ENCODE measurements at places on chromosomes 6 and 20.
A peak's percentile ranks its signal among the peaks of the same experiment; 100 is the strongest.

GRCh38 chr20:62030357-62030756 is 35.3 kb downstream of the TAF4 start:
- DNase-seq = no peak

DNA sequence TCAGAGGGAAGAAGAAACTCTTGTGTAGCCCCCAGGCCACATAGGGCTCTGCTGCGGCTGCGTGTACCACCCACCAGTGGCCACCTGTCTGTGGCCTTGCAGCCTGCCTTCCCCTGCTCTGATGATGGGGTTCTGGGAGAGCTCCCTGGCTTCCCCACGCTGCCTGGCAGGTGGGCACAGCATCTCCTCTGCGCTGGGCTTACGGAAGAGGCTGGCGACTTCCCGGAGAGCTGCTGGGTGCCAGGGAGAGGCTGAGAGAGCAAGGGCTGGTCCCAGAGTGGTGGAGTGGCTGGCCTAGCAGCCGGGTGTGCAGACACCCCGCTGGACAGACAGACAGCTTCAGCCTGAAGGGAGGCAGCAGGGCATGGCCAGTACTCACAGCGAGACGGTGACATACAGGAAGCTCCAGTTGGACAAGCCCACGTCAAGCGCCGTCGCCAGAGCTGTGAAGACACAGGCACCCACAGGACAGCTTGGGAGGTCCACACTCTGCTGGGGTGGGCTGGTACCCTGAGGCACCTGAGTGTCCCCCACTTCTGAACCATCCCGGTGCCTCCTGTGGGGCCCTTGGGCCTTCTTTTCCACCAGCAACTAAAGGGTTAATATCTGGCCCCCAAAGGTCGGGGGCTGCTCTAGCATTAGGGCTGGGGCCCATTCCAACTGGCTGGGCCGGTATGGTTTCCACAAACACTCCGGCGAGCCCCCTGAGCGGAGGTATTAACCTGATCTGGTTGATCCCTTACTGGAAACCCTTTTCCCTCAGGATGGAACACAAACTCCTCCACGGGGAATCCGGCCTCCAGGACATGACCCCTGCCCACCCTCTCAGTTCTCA is 48.1 kb upstream of the CDH22 start:
- DNase-seq = no peak

DNA sequence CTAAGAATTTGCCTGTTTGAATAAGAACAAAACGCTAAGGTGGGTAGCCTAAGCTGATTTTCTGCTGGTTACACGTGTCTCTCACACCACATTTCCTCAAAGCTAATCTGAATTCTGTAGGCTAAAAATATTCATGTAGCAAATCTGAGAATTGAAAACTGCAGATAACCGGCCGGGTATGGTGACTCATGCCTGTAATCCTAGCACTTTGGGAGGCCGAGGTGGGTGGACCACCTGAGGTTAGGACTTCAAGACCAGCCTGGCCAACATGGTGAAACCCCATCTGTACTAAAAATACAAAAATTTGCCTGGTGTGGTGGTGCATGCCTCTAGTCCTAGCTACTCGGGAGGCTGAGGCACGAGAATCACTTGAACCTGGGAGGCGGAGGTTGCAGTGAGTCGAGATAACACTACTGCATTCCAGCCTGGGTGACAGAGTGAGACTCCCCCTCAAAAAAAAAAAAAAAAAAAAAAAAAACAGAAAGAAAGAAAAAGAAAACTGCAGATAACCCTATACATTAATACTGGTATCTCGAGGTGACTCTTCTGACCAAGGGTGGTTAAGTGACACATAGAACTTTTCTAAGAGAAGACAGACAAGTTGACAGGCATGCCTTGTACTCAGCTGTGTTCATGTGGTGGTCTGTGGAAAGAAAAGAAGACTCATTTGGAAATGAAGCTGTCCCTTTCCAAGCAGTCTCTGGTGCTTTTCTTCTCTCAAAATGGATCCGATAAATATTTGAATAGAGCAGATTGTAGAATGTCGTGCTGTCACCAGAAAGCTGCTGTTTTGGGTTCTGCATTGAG is 24.7 kb upstream of the ASXL1 start:
- DNase-seq = no peak

DNA sequence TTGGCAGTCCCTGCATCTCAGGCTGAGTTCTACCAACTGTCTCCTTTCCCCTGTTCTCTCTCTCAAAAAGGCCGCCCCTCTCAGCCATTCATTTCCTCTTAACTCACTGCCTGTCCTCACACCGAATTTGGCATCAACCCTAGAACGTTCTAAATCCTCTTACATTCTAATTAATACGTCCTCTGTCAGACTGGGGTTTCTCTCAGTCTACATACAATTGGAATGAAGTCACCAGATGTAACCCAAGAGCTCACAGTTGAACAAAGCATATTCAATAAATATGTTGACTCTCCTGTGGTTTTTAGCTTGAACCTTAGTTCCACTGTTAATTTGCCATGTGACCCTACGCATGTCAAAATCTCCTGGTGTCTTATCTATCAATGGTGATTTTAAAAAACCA is 269.6 kb downstream of the CLIC5 start:
- no peak for DNase-seq

DNA sequence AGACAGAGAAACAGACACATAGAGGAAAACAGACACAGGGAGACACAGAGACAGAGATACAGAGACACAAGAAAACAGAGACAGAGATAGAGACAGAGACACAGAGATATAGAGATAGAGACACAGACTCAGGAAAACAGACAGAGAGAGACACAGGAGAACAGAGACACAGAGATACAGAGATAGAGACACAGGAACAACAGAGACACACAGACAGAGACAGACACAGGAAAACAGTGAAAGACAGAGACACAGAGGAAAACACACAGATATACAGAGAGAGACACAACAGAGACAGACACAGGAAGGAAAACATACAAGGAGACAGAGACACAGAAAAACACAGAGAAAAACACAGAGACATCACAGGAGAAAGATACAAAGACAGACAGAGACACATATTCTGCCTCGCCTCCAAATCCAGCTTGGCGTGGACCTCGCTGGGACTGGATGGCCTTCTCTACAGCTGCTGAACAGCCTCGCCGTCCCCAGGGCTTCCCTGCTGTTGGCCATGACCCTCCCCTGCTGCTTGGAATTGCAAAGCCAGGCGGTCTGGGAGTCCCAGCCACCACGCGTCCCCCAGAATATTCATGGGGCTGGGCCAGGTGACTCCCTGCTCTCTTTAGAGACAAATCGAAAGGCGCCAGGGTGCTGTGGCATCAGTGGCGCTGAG is 36.8 kb downstream of the NTSR1 start:
- DNase-seq = no peak

DNA sequence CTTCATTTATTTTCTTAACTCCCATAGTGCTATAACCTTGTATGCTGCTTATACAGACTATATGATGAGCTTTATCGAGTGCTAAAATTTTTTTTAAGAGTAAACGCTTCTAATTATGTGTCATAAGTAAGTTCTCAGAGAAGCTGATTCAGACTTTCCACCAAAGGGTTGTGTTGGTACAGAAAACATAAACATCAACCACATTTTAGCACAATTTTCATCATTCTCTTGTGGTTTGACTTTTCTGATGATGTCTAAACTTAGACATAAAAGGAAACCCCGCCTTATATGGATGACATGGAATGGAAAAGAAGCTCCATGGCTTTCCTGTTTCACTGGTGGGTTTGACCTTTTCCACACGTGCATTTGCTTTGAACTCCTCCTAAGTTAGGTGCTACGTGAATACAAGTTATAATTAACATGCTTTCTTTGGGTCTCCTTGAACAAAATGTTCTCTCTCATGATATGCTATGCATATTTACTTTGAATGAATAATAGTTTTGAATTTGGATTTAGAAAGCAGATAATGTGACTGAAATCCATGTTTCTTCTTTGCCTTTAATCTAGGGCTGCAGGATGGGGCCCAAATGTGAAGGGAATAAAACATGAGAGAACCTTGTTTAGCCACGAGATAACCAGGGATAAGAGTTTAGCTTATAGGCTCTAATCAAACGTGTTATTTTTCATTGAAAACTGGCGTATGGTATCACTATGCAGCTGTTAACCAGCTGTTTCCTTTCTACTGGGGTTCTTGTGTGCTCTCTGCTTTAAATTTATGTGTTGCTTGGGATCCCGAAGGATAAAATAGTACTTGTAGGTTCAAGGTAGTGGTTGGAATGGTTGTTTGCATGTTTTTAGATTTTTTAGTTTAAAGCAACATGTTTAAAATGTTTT is 127.1 kb upstream of the AHI1 start:
- no peak for DNase-seq

DNA sequence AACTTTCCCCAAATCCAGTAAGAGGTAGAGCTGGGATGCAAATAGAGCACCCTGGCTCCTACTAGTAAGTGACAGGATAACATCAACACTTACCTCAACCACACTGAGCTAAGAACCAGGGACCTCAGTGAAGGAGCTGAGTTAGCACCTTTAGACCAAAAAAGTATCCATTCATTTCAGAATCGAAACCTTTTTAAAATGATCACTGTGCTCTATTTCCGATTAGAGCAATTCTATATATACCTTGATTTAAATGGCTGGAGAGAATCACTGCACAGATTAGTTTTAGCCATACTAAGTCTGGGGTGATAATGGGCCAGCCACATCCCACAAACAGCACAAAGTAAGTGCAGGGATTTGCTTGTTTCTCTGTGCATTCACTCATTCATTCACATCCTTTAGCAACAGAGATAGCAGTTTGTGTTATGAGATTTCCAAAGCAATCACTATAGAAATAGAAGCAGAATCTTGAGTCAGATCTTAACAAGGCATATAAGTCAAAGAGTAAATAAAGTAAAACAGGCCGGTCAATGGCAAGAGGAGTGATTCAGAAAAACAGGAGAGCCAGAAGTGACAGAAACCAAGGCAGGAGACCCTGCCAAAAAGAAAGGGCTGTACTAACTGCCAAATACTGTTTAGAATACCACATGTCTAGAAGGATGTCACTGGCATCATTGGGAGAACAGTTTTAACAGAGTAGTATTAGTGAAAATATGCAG is 136.3 kb downstream of the KIF13A start:
- no peak for DNase-seq

GRCh38 chr6:109695468-109695867 is 4.4 kb downstream of the FIG4 start:
- no peak for DNase-seq

DNA sequence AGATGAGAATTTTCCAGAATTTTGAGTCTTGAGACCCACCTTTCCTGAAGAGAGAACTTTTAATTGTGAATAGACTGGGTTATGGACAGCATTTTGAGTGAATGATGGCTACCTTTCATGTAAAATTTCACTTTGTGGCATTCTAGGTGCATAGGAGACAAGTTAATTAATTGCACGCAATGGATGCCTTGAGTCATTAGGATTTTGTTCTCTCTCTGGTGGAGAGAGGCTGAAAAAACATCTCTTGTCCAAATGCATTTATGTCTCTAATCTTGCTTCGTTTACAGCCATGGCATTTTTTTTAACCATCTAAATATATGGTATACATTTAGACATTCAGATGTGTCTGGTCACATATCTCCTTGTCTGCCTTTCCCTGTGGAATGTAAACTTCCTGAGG is 3.1 kb downstream of the RHAG start:
- DNase-seq = no peak

DNA sequence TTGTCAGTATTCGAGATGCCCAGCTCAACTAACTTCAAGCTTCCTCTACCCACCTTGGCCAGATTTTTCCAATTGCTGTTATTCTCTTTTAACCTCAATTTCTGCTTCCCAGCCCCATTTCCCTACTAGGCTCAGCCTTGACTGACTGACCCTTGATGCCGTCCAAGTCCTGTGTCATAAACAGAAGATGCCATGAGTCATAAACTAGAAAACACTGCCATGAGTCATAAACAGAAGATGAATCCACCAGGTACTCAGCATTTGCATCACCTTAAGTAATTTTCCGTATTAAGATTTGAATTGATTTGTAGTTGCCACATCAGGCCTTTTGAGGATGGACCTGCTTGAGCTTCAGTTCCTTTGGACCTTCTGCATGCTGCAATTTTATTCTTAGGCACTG is 123.8 kb downstream of the FAM83B start:
- no peak for DNase-seq

DNA sequence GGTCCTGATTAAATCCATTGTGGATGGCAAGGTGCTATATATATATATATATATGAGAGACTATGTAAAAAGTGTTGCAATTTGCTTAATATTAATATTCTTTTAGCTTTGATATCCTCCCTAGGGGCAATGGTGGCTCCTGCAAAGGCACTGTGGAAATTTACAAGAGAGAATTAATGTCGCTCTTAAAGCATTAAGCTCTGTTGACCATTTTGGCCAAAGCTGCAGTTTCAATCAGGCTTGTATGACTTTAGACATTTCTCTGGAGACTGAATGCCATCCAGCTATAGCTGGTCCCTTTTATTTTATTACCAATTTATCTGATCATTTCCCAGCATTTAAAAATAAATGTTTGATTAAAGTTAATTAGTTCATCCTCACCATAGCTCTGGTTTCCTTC is 155.3 kb downstream of the JARID2 start:
- peak; percentile 50 for DNase-seq

DNA sequence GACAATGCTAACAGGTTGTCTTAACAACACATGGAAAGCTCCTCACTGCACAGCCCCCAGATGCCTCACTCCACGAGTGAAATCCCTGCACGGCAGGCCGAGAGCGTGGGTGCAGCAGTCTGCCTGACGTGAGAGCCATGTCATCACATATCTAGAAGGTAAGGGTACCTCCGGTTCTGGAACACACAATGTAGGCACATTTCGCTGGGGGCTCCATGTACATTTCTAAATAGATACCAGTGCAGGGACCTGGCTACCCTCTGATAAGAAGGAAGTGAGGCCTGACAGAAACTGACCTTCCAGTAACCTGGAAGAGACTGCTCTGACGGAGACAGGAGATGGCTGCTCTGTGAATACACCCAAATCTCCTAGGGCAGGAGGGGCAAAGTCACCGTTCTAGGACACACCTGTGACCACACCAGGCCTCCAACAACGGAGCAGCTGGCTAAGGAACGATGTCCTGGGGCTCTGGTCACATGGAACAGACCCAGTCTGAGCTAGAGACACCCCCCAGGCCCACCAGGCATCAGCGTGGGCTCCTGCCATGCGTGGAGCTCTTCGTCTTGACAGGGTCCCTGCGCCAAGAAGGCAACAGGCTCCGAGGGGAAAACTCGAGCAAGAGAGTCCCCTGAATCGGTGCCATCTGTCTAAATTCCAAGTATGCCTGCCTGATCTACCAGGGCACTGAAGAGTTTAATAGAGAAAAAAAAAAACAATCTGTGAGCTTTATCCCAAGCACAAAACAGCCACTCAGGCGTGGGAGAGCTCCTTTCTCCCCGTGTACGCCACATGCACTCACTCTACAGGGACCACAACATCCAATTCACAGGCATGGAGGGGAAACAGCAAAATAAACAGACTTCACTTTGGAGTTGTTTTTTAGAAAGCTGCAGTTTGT is 27.5 kb downstream of the RNASET2 start:
- no peak for DNase-seq

- no peak for DNase-seq
These were observed 110.3 kb upstream of the EYA4 start for GRCh38 chr6:133130863-133131262.

GRCh38 chr20:61317966-61318530 is 66.0 kb downstream of the CDH4 start:
- DNase-seq = no peak
